CD4-positive, alpha-beta T cell treated with Interleukin-12 subunit alpha and Interleukin-12 subunit beta, for 1 hour (primary cell): ENCODE measurements at places on chromosomes 3 and 15.

- DNase-seq: no peak
Observed at GRCh38 chr3:183331498-183331897, 78.4 kb downstream of the B3GNT5 start.

DNA sequence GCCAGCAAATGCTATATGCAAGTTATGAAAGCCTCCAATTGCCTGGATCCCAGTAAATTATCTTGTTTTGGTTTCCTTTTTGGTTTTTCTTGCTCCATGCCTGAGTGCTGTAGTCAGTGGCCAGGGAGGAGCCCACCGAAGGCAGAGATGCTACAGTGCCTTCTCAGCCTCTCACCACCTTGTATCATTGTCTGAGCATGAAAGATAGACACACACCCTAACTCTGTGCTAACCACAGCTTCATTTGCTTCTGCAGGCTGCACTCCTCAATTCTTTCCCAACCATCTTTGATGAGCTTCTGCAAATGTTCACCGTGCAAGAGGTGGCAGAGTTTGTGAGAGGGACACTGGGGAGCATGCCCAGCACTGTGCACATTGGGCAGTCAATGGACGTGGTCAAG is 114.5 kb upstream of the MANF start:
- DNase-seq: no peak

DNA sequence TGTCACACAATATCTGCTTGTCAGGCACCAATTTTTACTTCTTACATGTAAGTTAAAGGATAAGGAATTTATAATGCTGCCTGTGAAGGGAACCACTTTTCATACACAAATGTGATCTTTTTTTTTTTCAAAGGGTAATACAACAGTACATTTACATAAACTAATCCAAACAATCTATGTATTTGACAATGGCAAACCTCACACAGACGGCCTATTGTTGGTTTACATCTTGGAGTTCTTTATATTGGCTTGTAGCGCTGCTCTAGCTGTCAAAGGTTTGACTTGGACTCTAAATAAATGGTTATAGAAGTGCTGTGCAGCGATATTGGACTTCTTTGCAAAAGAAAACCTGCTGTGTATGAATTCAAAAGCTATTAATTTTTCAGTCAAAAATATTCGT is 598.0 kb downstream of the FOXP1 start:
- DNase-seq: no peak

DNA sequence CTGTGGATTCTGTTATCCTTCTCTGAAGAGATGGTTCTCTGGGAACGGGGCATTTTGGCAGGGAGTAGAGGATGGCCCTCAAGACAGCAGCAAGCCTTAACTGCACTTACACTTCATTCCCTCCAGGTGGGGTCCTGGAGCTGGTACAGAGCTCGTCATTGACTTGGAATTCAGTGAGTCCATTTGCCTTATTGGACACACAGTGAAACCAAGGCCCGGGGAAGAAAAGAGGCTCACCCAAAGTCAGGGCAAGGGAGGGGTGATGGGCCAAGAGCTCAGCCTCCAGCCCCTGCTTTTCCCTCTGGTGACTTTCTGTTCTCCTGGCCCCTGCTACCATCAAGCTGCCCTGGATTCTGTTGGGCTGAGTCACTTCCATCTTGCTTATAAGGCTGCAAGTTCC is 125.6 kb downstream of the ETFA start:
- no peak for DNase-seq

DNA sequence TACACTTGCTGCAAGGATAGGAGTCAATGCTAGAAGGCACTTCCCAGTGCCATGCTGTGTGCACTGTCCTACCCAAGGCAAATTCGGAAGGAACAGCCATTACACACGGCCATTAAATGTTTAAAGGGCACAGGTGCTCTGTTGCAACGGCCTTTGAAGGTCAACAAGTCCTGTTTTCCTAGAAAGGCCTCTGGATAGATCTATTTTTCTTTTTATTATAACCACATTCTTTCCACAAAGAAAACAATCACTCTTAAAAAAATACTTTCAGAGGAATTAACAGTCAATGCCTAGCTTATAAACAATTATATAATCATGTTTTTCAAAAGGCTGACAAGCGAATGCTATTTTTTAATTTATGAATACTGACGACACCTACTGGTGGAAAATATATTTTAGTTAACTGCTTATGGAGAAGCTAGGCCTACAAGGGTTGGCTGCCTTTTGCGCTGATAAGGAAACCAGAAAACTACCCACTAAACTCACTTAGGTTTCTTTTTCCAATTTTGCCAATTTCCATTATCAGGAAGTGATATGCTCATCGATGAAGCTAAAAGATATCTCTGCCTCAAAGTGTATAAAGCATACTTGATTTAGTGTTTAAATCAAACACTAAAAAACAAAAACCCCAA is 2.4 kb downstream of the ARHGEF3 start:
- DNase-seq: peak; percentile 84

- DNase-seq: no peak
Observed at GRCh38 chr15:29143909-29144635, 125.5 kb downstream of the NSMCE3 start.

GRCh38 chr15:50718700-50719125 is 32.1 kb upstream of the TRPM7 start:
- DNase-seq: no peak
